Fibroblast of skin of right quadriceps (primary cell): ENCODE measurements at places on chromosomes 4 and X.

DNA sequence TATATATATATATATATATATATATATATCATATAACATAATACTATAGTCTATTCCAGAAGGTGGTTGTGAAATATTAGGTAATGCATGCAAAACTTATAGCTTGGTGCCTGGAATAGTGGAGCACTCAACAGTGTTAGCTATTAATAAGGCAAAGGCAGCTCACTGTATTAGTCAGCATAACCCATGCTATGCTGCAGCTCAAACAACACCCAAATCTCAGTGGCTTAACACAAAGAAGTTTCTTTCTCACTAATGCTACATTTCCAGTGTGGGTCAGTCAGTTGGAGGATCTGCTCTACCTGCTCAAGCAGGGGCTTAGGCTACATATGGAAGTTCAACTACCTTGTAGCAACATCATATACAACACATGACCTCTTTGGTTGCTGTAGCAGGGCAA is 5.2 kb upstream of the RPGR start:
- DNase-seq, result no peak

DNA sequence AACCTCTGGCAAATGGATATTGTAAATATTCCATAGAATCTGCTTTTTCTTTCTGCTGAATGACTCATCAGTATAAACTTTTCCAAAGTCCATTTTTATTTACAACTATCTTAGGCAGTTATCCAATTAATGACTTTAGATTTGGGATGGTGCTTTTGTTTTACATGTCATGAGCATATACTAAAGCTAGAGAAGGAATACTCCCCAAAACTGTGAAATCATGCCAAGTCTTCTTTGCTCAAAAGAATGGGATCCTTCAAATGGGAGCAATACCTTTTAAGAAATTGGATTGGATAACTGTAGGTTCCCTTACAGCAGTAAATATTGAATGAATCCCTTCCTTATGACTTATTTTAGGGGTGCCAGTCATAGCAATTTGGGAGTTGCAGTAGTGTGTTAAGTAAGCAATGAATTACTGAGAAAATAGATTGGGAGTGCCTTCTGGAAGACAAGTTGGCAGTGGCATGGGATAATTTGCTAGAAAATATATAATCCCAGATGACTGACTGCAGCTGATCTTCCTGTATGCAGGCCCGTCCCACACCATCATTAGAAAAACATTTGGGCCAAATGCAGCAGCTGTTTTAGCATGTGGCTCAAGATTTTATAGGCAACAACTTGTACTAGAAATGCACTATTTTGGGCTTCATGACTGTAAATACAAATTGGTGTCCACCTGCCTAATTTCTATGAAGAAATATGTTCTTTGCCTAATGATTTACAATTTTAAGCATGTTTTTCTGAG is 2.8 kb downstream of the TMPRSS11D start:
- DNase-seq, result peak; percentile 6

DNA sequence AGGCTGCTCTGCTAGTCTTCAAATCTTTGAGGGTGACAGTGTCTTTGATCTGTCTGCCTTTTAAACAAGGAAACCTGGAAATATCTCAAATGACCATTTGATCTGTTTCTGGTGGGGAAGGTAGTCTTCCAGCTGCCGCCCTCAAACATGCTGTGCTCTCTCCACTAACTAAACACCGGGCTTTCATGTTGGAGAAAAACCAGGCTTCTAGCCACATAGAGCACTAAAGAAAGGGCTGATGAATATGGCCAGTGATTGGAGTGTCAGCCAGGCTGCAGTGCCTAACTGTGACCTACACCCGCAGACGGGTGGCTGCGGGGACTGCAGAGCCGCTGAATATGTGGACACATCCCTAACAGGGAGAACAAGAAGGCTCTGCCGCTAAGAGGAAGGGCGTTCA is 85.9 kb downstream of the UNC5C start:
- no peak for DNase-seq

- peak; percentile 19 for DNase-seq
These were observed 1254.8 kb upstream of the ADGRL3 start for GRCh38 chr4:59945277-59945676.

DNA sequence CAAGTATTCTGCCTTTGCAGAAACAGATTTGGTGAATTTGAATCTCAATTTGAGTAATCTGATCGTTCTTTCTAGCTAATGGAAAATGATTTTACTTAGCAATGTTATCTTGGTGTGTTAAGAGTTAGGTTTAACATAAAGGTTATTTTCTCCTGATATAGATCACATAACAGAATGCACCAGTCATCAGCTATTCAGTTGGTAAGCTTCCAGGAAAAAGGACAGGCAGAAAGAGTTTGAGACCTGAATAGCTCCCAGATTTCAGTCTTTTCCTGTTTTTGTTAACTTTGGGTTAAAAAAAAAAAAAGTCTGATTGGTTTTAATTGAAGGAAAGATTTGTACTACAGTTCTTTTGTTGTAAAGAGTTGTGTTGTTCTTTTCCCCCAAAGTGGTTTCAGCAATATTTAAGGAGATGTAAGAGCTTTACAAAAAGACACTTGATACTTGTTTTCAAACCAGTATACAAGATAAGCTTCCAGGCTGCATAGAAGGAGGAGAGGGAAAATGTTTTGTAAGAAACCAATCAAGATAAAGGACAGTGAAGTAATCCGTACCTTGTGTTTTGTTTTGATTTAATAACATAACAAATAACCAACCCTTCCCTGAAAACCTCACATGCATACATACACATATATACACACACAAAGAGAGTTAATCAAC is 15.3 kb downstream of the PLP1 start:
- peak; percentile 47 for DNase-seq

DNA sequence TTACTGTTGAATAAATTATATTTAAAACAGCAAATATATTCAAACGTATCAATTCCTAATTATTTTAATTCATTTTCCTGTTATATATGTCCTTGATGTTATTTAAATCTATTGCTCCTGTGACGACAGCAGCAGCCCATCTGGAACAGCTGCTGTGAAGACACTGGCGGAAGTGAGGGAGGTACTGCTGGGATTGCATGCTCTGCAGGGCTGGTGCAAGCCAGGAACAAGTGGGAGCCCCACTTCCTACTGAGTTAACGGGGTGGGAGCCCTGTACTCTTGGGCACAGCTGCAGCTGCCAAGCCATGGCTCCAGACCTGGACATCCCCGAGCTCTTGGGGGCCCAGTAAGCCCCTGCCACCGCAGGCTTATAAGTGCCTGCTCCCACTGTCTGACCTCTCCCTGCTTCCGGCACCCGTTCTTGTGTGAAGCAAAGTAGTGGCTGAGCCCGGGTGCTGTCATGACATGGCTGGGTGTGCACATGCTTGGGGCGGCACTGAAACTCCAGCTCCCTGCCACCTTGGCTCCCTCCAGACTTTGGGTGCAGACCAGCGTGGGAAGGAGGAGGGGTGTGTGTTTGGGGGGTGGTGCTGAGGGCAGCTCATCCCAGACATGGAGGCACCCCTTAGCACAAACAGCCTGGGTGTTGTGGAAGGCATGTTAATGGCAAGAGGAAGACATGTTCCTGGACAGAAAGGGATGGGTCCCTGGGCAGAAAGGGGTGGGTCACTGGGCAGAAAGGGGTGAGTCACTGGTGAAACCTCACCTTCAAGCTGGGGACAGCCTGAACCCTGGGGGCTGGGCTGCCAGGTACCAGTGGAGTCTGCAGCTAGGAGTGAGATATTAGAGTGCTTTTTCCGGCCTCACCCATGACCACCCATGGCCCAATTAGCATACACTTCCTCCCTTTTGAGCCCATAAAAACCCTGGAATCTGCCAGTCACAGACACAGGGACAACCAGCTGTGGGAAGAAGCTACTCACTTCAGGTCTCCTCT is 1981.3 kb upstream of the IGFBP7 start:
- DNase-seq, result peak; percentile 1

DNA sequence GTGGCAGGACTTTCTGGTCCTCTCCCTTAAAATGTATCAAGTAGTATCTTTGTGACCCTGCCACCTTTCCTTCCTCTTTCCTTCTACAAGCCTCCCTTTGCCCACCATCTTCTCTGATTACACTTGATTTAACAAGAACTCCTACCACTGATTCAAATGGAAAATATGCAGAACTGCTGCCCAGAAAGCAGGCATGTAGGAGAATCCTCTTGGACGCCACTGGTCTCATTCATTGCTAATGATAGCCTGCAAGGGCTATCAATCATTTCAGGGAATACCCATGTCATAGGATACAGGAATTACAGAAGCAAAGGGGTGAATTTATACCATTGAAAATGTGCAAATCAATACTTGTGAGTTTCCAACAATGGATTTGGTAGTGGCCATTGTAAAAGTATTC is 294.6 kb upstream of the NRK start:
- peak; percentile 0 for DNase-seq

DNA sequence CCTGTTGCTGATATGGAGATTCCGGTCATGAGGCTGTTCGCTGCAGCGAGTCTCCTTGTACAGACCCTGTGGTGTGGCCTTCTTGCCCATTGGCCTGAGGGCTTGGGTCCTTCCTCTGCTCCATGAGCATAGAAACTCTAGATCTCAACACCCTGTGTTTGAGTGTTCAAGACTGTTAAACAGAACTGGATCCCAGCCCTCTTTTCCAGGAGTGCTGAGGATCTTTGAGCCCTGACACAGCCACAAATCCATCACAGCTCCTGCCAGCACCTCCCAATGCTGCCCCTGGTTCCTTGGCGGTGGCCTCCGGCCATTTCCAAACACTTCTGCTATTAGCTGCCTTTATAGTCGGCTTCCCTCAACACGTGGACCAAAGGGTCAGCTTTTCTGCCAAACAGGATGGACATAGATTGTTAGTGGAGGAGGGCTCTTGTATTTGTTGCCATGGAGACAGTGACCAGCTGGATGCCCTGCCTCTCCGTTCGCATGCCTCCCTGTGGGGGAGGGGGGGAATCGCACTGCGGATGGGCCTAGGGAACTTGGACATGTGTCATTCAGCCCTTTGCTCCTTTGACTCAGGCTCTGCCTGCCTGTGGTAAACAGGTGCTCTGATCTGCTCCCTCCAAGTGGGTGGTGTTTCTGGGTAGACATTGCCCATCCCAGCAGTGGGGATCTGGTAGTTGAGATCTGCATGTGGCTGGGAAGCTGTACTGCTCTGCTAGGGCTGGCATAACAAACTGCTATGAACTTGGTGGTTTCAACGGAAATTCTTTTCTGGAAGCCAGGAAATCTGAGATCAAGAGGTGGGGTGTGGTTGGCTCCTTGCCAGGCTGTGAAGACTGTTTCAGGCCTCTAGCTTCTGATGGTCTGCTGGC is 6.9 kb upstream of the WDR1 start:
- DNase-seq, result peak; percentile 42

- DNase-seq, result peak; percentile 31
These were observed 31.2 kb upstream of the TAB3 start for GRCh38 chrX:30920271-30920670.

- no peak for DNase-seq
These were observed 7.8 kb downstream of the CXXC4 start for GRCh38 chr4:104486716-104487504.

- DNase-seq, result peak; percentile 39
These were observed 1.2 kb downstream of the TMEM255A start for GRCh38 chrX:120309873-120310705.
